Activated CD8-positive, alpha-beta memory T cell treated with anti-CD3 and anti-CD28 coated beads for 36 hours (primary cell): ENCODE measurements at places on chromosomes 13 and 19. TPM values are rescaled to one million over a fixed set of nuclear protein-coding genes. Genes with fewer than 3 reads are reported as not detected.

UQCRFS1 gene
- total RNA-seq: 51.7 TPM

LILRB2 gene
- total RNA-seq: not detected

ZNF8 gene
- 4.5 TPM for total RNA-seq

HIF3A gene
- total RNA-seq: not detected

C19orf33 gene
- not detected for total RNA-seq

TNFSF11 gene
- total RNA-seq: 7.4 TPM

ZNF556 gene
- not detected for total RNA-seq

HPN gene
- not detected for total RNA-seq

HCST gene
- total RNA-seq: 63.0 TPM

SOX21 gene
- total RNA-seq: not detected

LRFN3 gene
- 11.8 TPM for total RNA-seq

ZGLP1 gene
- total RNA-seq: 3.7 TPM

TINCR gene
- 0.27 TPM for total RNA-seq

MAP4K1 gene
- 165 TPM for total RNA-seq

MCEMP1 gene
- not detected for total RNA-seq

LHB gene
- not detected for total RNA-seq

MUC16 gene
- not detected for total RNA-seq

DACH1 gene
- not detected for total RNA-seq

OLFM4 gene
- total RNA-seq: not detected

TLE5 gene
- 278 TPM for total RNA-seq

ACP7 gene
- total RNA-seq: not detected

TLE6 gene
- 1.3 TPM for total RNA-seq

CEACAM21 gene
- total RNA-seq: 43.8 TPM

N4BP2L1 gene
- 10.7 TPM for total RNA-seq

GAPDHS gene
- not detected for total RNA-seq

PALM3 gene
- not detected for total RNA-seq

CEACAM7 gene
- not detected for total RNA-seq

CYP4F2 gene
- total RNA-seq: 0.36 TPM

NOTCH3 gene
- total RNA-seq: not detected

TMEM190 gene
- not detected for total RNA-seq

KIR2DL1 gene
- total RNA-seq: 0.42 TPM

PROZ gene
- total RNA-seq: not detected

FLT1 gene
- total RNA-seq: 2.7 TPM

RASAL3 gene
- 109 TPM for total RNA-seq

CYP4F3 gene
- total RNA-seq: not detected

RAB8A gene
- 255 TPM for total RNA-seq

PSG5 gene
- not detected for total RNA-seq

CEBPA gene
- total RNA-seq: 0.61 TPM

PRSS57 gene
- not detected for total RNA-seq

KLK6 gene
- total RNA-seq: not detected

SPINT2 gene
- 19.0 TPM for total RNA-seq

RASL11A gene
- total RNA-seq: 2.7 TPM

GRIN3B gene
- not detected for total RNA-seq

URAD gene
- total RNA-seq: not detected

PVR gene
- total RNA-seq: 6.7 TPM

GSX1 gene
- not detected for total RNA-seq
